HEK293T (cell line): ENCODE measurements at places on chromosomes 5 and 9.

GRCh38 chr5:151388960-151389359 lies 41.6 kb upstream of the SLC36A2 start:
- no peak for DNase-seq

GRCh38 chr9:2859776-2860379 lies 16.0 kb upstream of the PUM3 start:
- peak; percentile 48 for DNase-seq

- DNase-seq = no peak
These were observed 4.6 kb downstream of the DCANP1 start for GRCh38 chr5:135442431-135443160.

DNA sequence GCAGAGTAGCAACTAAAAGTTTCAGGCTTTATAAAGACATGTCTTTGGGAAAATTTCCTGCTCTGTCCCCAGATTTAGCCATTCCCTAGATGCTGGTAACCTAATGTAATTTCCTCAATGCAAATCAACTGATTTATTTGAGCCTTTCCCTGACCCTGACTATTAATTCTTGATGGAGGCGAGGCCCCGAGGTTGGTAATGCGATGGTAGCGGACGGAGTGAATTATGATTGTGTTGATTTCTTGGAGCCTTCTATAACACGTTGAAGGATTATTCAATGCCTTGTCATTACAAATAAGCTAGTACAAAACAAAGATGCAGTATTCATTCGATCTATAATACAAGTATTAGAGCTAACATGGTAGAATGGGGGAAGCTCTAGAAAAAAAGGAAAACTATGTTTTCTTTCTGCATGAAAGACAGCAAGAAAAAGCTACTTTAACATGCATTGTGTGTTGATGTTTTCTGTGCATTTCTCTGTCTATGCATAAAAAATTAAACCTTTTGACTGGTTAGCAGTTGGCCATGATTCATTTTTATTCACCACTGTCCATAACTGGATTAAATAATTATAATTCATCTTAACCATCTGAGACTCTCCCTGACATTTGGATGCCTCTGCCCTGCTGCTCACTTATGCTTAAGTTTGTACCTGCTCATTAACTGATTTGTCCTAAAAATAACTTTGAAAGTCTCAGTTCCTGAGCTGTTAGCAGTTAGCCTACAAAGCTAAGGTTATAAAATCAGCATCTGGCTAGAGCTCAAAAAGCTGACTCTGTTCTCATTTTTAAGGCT lies 490.2 kb upstream of the NUDT12 start:
- no peak for DNase-seq
